ENCODE measurements at places on chromosomes 3 and 15.

- no peak for DNase-seq
These were observed 29.3 kb downstream of the CD200 start for GRCh38 chr3:112362221-112362620.

DNA sequence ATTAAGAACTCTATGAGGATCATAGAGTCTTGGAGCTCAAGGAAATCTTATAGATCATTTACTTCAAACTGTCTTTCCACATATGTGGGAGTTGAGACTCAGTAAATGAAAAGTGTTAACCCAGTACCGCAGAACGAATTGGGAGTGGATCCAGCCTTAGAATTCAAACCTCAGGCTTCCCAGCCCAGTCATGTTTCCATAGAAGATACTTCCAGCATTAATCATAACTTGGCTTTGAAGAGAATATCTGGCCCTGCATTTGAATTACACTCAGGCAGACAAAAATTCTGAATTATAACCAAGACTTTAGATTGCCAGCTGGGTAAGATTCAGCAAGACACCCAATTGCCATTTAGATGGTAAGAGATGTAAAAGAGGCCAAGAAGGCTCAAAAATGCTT, 972.0 kb downstream of the TUSC7 start:
- DNase-seq: no peak

- DNase-seq: no peak
These were observed 96.2 kb upstream of the ROBO2 start for GRCh38 chr3:76943671-76944070.

DNA sequence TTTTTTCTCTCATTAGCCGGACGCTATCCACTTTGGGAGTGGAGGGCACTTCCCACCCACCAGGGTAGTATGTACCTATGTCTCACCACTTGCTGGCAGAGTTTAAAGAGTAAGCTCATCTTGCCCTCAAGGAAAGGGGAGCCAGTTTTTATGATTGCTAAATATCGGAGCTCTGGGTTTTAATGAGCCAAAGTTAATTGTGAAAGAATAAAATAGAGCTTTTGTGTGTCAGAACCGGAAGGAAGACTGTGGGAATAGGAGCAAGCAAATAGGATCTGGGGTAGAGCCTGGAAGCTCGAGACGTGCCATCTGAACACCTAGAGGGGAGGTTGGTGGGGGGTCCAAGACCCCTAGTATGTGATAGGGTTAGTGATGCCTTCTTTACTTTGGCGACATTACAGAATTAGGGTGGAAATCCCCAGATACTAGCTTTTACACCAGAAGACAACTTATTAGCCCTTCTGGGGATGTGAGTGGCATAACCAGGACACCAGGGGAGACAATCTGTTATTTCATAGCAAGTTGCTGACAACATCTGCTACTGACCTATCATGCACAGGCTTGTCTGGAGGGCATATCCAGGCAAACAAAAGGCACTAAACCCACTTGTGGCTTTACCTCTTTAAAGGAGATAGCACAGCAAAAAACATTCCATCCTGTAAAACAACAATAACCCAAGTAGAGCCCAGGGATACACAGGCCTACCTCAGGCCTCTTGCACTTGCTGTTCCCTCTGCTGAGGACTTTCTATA, 333.8 kb downstream of the ZNF621 start:
- DNase-seq: no peak

GRCh38 chr3:13403847-13404246, 16.3 kb downstream of the NUP210 start:
- DNase-seq: no peak

DNA sequence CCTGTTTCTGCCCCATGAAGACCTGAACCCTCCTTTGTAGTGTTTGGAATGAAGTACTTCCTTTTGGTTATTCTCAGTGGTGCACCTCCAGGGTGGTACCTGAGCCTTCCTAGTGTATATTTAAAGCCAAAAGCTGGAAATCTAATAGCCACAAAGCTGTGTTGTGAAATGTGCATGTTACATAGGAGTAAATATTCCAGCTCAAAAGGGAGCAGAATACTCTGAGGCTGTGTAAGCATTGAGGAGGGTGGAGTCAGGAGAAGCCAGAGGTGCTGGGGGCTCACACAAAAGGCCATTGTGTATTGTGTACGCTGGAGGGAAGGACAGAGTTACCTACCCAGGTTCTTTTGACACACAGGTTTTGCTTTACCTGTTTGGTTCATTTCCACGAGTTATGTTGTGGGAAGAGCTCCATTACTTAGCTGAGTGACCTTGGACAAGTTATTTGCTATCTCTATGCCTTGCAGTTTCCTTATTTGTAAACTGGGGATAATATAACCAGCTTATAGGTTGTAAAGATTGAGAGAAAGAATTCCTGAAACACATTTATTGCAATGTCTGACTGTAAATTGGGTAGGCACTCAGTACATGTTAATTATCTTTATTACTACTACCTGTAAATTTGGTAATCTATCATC, 24.7 kb downstream of the GPR171 start:
- no peak for DNase-seq

- no peak for DNase-seq
These were observed 237.3 kb upstream of the GAP43 start for GRCh38 chr3:115385774-115386730.

DNA sequence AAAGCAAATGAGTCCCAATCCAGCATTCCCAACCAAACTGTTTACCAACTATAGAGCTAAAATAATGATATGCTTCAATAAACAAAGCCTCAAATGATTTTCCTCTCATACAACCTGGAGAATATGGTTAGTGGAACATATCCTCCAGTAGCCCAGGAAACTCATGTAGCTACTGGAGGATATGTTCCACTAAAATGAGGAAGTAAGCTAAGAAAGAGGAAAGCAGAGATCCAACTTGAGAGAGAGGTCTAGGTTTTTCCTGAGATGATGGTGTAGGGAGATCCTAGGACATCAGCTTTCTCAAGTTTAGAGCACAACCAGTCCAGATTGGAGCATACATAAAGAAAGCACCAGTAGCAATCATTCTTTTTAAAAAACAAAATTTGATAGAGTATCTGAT, 44.6 kb upstream of the SLC4A7 start:
- no peak for DNase-seq

DNA sequence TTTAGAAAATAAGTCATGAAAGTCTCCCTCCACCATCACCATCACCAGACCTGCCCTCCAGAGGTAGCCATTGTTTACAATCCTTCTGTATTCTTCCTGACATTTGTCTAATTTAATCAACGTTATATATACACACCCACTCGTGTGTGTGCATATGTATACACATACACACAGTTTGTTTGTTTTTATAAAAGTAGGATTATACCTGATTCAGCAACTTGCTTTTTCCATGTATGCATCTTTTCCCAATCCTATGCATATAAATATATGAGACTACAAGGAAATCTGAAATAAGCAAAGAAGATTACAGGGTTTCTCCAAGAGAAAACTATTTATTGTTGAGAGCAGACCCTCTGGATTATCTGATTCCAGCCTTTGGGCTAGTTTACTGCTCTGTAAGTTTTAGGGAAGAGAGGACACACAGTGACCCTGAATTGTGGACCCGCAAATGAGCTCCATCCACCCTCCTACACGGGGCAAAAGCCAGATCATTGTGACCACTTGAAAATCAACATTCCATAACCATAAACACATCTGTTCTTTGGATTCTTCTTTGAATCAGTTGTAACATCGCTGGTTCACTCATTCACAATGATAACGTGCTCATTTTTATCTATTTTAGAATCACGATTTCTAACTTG, 104.3 kb downstream of the CPN2 start:
- DNase-seq: no peak

DNA sequence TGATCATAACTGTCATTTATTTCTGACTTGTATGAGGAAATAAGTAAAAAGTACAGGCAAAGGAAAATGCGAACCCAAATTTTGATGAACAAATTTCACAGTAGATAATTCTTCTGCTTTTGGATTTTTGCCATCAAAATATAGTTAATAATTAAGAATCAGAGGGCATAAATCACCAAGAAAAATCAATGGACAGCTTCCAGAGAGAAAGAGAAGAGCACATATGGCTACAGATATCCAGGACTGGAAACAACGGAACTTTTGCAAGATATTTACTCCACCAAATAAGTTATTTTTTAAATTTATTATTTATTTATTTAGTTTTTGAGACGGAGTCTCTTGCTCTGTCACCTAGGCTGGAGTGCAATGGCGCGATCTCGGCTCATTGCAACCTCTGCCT, 35.1 kb upstream of the NANOGP8 start:
- no peak for DNase-seq

DNA sequence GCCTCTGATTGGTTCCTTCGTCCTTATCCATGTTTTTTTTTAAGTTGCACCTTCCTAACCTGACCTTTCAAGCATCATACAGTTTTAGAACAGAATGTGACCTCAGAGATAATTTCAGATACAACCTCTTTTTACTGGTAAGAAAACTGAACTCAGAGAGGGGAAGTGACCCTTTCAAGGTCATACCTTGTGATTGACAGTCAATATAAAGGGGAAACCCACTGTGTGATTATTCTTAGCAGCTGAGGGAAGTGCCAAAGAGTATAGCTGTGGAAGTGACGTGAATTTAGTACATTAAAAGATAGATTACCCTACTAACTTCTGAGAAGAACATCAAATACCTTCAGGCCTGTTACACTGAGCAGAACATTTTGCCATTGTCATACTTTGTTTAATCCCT, 319.4 kb downstream of the NEK10 start:
- DNase-seq: no peak

DNA sequence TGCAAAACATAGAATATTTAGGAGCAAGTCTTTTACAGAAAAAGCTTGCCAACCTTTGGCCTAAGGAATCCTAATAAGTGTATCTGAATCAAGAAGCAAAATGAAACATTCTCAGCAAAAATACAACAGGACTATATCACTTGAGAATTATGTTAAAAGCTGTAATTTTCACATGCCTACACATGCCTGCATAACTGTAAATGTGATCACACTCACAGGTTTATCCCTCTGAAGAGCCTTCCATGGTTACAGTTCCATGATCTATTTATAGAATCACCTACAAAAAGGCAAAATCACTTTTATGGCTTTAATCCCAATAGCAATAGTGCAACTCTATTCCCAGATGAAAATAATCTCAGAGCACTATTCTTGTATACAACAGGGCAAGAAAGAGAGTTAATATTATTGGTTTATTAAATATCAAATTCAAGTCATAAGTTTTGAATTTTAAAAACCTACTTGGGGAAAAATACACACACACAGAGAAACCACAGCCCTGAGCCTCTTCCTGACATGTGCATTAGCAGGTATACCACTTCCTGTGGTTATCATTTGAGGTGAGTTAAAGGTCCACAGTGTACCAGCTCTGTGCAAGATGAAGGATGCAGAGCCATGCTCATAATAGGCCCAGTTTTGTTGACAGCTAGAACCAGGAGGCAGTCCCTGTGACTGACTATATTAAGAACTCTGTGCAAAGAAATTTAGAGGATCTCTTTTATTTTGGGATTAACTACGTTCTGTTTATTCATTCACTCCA, 252.5 kb upstream of the TGFBR2 start:
- DNase-seq: no peak

DNA sequence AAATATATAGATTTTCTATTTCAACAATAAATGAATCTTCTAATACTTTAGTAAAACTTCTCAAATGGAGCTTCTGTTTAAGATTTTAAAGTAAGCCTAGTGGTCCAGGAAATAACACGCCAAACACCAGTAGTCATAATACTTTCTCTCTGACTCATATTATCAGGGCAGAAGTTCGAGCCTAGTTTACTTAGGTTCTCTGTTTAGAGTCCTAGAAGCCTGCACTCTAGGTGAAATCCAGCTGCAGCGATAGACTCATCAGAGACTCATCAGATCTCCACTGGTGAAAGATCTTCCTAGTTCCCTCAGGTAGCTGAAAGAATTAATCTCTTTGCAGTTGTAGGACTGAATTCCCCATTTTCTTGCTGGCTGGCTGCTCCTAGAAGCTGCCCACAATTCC, 552.5 kb upstream of the ROBO2 start:
- no peak for DNase-seq

GRCh38 chr3:147730284-147730683, 321.1 kb downstream of the ZIC1 start:
- no peak for DNase-seq

DNA sequence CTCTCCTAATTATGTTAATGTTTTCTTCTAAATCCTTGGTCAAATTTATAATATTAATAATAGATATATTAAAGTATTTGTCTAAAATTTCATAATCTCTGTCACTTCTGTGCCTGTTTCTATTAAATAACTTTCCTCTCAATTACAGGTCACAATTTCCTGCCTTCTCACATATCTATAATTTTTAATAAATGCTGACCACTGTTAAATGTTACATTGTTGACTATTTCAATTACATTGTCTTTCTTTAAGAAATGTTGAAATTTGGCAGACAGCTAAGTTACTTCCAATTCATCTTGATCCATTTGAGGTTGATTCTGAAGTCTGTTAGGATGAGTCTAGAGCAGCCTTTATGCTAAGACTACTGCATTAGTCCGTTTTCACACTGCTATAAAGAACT, 41.7 kb downstream of the MYL3 start:
- DNase-seq: no peak

GRCh38 chr3:5787861-5788488, 600.5 kb downstream of the EDEM1 start:
- DNase-seq: no peak

GRCh38 chr15:95937128-95937528, 393.4 kb upstream of the NR2F2 start:
- no peak for DNase-seq

DNA sequence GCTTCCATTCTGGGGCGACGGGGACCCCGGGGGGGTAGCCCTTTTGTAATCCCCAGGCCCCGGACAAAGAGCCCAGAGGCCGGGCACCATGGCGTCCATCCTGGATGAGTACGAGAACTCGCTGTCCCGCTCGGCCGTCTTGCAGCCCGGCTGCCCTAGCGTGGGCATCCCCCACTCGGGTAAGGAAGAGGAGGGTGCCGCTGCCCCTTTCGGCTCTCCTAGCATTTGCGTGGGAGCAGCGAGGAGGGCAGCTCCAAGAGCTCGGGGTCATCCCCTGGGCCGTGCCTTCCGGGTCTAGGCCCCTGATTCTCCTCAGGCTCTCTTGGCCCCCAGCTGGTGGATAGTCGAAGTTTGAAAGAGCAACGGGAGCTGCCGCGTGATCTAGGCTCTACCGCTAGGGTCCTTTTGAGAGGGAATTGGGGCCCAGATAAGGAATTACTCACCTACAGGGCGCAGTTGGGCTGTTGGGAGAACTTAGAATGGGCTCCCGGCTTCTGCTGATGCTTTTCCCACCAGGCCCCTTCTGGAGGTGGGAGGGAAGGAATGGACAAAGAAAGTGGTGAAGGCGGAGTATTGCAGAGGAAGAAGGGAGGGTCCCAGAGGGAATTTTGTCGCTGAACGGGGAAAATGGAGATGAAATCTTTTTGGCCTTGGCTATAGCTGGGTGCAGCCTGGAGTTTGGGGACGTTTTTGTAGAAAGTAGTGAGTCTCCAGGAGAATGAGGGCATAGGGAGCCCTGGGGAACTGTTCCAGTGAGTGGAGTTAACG, 615 bp downstream of the VPS18 start:
- no peak for DNase-seq

- DNase-seq: no peak
These were observed 19.9 kb upstream of the RTP2 start for GRCh38 chr3:187722206-187722612.
